ENCODE measurements at places on chromosomes 13 and 19.

- DNase-seq: no peak
Measured at GRCh38 chr13:72760189-72760588, 21.5 kb downstream of the DIS3 start.

DNA sequence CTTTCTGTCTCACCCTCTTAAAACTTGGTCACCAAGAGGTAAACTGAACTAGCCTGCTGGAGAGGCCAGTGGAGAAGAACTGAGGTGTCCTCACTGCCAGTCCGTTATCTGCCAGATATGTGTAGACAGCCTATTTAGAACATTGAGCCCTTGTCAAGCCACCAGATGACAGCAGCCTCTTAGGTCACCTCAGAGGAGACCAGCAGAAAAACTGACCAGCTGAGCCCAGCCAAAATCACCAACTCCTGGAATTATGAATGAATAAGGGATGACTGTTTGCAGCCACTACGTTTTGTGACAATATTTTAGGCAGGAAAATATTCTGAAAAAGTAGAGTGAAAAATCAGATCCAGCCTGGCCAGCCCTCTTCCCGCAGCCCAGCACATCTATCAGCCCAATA is 513.9 kb downstream of the DCT start:
- DNase-seq: no peak

GRCh38 chr13:100476963-100477362 is 111.6 kb downstream of the GGACT start:
- DNase-seq: no peak

DNA sequence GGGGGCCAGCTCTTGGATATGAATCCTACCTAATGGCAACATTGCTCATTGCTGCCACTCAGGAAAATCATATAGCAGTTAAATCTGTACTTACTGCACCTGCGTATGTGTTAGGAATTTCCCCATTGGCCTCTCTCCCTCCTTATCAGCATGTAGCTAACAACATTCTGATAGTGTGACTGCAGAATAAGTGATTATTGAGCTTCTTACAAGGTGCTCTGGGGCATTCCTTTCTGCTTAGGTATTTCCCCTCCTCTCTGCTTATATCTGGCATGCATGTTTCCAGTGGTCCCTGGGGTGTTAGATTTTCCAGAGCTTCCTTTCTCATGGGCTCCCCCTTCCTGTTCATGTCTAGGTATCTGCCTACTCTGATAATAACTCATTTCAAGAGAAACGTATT is 414.1 kb upstream of the SLITRK1 start:
- DNase-seq: no peak

DNA sequence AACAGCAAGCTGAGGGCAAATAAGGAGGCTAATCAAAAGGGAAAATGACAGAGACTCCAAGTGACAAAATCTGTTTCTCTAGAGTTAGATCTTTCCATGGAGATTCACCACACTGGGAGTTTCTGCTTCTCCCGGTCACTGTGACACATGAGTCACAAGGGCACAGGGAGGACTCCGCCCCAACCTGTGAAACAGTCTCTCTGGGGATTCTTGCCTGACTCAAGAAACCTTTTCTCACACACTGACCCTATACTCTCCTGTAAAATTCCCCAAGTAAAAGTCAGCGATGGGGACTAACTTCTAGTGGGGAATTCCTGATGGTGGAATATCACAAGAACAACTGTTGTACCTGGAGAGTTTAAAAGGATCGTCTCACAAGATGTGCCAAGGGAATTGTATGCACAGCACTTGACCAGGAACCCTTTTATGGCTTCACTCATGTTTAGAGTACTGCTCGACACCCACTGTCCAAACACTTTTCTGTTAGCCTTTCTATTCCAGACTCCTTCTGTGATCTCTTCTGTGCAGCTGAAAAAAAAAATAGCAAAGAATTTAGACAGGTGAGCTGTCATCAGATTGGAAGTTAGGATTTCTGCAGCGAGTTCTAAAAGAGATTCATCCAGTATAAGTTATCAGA is 46.8 kb upstream of the URAD start:
- no peak for DNase-seq

DNA sequence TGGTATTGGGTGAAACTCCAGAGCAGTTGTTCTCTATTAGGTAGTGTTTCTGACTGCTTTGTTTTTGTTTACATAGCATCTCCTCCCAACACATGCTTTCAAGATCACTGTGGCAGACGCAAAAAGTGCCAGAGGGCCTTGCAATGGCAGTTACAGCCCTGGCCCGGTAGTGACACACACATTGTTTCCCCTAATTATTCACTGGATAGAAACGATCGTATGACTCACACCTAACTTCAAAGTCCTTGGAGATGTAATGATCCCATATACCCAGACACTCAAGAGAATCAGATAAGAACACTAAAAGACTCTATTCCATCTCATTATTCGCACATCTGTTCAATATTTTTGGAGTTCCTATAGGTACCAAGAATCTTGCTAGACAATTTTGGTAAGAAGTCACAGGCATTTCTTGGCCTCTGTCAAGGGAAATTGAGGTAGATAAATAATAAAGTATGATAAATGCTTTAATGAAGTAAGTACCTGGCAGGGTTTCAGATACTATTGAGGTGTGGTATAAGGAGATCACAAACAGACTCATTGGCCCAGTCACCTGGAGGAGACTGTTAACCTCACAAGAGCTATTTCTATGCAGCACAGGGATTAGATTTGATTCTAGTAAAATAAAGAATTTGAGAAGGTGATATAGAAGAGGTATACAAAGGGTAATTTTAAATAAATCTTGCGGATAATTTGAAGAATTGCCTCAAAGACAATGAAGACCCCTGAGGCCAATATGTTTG is 485.3 kb downstream of the SLITRK6 start:
- DNase-seq: peak; percentile 73

GRCh38 chr19:37907735-37908455 is 887 bp downstream of the SIPA1L3 start:
- DNase-seq: peak; percentile 62

GRCh38 chr13:25752957-25753551 is 298.8 kb downstream of the SHISA2 start:
- DNase-seq: no peak

- peak; percentile 78 for DNase-seq
Measured at GRCh38 chr19:4732680-4733114, 9.1 kb upstream of the DPP9 start.

DNA sequence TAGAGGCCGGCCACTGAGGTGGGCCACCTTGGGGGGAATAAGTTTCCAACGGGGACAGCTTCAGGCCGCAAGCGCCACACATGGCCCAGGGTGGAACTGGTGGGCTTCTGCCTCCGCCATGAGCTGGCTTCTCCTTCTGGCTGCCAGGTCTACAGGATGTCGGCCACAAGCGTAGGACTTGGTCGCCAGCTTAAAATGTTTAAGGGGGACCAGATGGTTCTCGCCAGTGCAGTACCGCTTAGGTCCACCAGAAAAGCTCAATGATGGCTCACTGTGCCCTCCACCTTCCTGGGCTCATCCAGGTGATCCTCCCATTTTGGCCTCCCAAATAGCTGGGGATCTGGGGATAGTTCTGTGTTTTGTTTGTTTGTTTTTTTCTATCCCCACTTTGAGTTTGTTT is 38.7 kb upstream of the ZNF254 start:
- no peak for DNase-seq

DNA sequence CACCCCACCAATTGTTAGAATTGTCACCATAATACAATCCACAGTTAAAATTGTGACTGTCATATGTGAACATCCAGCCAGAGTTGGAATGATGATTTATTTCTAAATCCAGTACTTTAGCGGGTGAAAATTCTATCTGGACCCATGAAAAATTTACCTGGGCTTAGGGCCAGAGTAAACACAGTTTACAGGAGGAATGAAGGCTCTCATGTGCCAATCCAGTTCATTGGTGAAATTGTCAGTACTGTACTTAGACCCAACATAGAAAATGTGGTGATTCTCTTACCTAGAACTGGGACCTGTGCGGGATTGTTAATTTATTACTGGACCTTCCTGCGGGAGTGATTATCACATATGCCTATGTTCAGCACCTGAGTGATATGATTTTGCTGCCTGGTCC is 27.3 kb upstream of the ZNF681 start:
- DNase-seq: no peak

GRCh38 chr13:38283346-38283745 is 66.3 kb upstream of the UFM1 start:
- no peak for DNase-seq

DNA sequence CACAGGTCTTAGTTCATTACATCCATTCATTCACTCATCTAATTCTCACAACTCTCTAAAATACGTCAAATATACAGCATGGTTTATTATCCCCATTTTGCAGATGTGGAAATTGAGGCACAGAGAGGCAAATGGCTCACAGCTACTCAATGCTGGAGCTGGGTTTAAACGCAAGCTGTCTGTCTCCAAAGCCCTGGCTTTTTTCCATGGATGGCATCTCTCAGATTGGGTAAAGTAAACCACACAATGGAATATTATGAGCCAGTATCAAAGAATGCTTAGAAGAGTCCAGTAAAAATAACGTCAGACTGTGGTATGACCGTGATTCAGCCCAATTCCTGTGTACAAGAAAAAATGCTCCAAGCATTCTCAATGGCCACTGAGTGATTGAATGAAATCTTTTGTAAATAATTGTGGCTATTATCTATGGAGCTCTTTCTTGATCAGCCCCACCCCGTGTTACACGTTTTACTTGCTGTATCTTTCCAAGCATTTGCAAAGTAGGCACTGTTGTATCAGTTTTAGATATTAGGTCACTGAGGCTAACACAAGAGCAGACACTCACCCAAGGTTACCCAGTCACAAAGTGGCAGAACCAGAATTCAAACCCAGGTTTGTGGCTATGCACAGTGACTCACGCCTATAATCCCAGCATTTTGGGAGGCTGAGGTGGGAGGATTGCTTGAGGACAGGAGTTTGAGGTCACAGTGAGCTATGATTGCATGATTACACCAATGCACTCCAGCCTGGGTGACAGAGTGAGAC is 5.5 kb upstream of the ACP7 start:
- no peak for DNase-seq

DNA sequence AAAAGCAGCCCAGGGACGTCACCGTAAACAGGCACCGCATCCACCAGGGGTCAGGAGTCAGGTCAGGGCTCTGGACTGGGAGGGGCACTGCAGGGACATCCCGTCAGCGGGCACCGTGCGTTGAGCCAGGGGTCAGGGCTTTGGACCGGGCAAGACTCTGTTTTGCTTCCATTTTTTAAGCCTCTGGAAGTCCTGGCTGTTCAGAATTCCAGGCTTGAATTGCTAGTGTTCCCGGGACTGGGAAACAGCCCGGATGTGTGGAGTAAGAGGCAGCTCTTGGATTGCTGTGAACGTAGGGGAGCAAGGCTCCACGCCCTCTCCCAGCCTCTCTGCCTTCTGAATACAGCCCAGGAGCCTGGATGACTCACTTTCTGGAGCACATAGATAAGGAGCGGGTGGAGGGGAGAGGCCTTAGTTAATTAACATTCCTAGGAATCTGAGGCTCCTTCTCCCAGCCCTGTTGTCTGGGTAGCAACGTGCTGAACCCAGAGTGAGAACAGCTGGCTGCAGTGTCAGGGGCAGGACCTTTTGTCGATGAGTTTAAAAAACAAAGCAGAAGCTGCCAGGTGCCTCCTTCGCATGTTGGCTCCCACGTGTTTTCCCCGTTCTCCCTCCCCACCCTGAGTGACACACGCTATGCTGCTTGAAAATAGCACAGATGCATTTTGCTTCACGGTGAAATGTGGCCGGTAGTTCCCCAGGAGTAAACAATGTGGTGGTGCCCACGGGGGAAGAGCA is 21.9 kb downstream of the ATP11A start:
- DNase-seq: peak; percentile 61

DNA sequence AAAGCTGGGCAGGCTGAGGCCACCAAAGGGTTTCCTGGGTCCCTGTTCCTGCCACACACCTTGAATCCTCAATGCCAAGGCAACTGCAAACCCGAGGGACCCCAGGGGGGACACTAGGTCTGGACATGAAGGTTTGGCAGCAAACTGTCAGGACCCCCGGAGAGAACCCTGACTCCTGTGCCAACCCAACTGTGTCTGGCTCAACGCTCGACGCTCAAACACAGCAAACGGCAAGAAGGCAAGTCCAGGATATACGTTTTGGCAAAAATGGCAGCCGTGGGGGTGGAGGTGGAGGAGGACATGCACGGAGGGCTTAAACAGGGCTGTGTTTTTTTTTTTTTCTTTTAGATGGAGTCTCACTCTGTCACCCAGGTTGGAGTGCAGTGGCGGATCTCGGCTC is 73.0 kb downstream of the GADD45B start:
- DNase-seq: no peak

- no peak for DNase-seq
Measured at GRCh38 chr19:39160523-39160861, 34.9 kb downstream of the PAK4 start.

- DNase-seq: peak; percentile 9
Measured at GRCh38 chr13:106619688-106620555, 52.0 kb upstream of the ARGLU1 start.

GRCh38 chr19:1001538-1002166 is 1.4 kb downstream of the GRIN3B start:
- DNase-seq: no peak

DNA sequence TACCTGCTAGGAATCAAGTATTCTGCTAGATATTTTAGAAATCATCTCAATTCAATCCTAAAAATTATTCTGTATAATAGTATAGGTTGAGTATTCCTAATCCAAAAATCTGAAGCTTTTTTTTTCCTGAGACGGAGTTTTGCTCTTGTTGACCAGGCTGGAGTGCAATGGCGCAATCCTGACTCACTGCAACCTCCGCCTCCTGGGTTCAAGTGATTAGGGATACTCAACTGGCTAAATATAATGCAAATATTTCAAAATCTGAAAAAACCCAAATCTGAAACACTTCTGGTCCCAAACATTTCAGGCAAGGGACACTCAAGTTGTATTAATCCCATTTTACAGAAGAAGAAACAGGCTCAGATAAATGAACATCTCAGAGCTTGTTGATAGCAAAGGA is 17.2 kb upstream of the USPL1 start:
- no peak for DNase-seq

GRCh38 chr13:77767413-77767812 is 69.9 kb downstream of the SLAIN1 start:
- DNase-seq: no peak

- no peak for DNase-seq
Measured at GRCh38 chr13:49643035-49643646, 14.8 kb downstream of the ARL11 start.

DNA sequence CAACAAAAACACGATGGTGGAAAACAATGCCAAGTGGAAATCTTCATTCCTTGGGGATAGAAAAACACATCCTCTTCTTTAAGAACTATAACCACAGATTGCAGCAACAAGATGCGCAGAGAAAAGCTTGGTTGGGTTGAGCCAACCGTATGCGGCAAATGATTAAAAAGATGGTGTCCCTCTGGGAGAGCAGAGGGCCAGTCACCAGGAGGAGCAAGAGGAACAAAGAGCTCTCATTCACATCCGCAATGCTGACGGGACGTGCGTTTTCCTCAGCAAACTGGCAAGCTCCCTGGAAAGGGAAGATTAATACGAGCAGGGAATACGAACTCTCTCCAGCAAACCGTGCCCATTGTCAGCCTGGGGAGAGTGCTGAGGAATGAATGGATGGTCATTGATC is 141.6 kb downstream of the KATNAL1 start:
- no peak for DNase-seq
